ENCODE measurements at places on chromosomes 4 and X.

DNA sequence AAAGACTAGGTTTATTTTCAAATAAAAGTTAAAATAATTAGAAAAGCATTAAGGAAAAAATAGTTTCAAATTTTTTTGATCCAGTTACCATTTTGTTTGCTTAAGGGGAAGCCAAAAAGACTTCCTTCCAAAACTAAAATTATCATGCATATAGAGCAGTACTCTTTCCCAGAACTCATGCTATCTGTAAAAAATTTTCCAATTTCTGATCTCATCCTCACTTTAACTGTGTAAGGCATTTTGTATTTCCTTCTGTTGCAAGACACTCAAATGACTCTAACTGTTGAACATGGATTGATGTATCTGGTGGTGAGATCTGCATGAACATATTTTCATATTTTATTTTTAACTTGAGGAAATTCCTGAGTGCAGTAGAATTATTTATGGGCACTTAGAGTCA is 150.1 kb downstream of the ADAM29 start:
- DNase-seq: no peak

DNA sequence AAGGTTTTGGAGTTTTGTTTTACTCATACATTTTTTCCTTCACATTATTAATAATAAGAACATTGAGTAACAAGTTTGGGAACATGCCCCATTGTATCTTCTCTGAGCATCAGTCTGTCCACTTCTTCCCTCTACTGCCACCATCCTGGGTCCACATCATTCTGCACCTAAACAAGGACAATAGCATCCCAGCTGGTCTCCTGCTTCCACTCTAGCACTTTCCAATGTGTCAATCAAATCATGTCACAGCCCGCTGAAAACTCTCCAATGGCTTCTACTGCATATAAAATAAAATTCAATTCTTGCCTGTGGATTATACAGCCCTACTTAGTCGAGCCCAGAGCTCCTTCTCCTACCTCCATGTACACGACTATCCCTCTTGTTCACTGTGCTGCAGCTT is 66.8 kb upstream of the RBPJ start:
- no peak for DNase-seq

DNA sequence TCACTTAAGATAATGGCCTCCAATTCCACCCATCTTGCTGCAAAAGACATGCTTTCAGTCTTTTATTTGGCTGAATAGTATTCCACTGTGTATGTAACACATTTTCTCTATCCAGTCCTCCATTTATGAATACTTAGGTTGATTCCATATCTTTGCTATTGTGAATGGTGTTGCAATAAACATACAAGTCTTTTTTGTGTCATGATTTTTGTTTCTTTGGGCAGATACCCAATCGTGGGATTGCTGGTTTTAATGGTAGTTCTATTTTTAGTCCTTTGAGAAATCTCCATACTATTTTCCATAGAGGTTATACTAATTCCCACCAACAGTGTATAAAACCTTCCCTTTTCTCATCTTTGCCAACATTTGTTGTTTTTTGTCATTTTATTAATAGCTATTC is 180.9 kb downstream of the SMIM20 start:
- DNase-seq: no peak

GRCh38 chr4:106708464-106708816 is 327.7 kb downstream of the DKK2 start:
- no peak for DNase-seq

DNA sequence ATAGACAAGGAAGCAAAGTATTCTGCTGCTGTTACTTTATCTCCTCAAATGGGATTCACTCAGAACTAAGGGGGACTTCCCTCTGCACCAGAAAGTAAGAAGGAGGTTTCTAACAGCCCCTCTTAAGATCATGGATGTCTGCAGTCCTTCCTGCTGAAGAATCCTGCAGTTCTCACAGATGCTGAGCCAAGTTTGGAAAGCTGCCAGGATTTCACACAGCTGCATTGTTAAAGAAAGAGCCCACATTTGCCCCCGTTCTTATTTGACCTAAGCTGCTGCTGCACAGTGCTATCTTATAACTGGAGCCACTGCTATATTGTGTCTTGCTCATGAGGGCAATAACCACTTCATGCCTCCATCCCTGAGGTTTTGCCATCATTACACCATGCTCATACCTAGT is 81.1 kb downstream of the FAAH2 start:
- no peak for DNase-seq

GRCh38 chr4:90769251-90769650 is 642.1 kb downstream of the CCSER1 start:
- no peak for DNase-seq

DNA sequence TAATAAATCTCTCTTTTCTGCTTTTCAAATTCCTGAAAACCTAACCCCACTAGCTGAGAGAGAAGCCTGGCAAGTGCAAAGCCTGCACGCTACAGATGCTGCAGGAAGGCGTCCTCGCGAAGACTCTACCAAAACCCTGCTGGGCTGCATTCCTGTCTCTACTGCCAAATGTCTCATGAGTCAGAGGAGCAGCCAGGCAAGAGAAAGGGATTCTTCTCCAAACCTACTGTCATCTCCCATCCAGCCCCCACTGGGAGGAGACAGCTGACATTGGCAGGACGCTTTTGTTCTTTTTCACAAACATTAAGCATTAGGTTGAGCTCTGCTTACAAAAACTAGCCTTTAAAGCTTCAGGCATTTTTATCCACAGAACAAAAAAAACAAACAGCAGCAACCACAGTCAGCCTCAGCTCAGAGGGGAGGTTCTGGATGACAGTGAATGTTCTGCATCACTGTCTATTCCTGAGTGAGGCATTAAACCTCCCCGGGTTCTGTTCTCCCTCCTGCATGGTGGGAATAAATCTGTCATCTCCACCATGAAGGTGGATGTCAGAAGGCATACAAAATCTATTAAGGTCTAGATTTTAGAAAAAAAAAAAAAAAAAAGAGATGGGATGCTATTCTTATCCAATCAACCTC is 18.0 kb downstream of the CRMP1 start:
- no peak for DNase-seq

GRCh38 chrX:68808686-68809357 is 20.0 kb upstream of the EFNB1 start:
- no peak for DNase-seq

DNA sequence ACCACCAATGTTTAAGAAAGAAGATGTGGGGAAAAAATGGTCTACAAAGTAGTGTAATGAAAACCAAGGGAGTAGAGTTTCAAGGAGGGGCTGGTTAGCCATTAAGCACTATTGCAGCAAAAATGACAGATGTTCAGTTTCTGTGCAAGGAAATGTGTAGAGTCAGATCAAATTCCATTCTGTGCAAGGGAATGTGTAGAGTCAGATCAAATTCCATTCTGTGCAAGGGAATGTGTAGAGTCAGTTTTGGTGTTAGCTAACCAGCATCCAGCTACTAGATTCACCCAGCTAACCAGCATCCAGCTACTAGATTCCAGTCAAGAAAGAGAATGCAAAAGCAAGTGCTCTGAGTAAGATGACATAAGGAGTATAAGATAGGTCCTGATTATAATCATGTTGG is 208.8 kb downstream of the COX18 start:
- DNase-seq: no peak

DNA sequence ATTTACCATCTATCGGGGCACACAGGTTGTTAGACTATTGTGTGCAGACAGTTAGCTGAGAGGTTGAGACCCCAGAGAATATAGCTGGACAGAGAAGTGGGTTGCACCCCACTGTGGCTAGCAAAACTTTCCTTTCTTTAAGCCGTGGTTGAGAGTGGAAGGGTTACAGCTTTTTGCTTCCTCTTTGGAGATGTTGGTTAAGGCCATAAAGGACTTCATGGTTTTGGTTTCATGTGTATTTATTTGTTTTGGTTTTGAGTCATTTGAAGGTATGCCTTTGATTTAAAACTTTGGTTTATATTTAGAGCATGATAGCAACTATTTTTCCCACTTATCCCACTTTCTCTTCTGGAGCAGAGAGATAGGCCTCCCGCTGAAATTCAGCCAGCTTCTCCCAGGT is 274.3 kb upstream of the IL1RAPL1 start:
- no peak for DNase-seq

DNA sequence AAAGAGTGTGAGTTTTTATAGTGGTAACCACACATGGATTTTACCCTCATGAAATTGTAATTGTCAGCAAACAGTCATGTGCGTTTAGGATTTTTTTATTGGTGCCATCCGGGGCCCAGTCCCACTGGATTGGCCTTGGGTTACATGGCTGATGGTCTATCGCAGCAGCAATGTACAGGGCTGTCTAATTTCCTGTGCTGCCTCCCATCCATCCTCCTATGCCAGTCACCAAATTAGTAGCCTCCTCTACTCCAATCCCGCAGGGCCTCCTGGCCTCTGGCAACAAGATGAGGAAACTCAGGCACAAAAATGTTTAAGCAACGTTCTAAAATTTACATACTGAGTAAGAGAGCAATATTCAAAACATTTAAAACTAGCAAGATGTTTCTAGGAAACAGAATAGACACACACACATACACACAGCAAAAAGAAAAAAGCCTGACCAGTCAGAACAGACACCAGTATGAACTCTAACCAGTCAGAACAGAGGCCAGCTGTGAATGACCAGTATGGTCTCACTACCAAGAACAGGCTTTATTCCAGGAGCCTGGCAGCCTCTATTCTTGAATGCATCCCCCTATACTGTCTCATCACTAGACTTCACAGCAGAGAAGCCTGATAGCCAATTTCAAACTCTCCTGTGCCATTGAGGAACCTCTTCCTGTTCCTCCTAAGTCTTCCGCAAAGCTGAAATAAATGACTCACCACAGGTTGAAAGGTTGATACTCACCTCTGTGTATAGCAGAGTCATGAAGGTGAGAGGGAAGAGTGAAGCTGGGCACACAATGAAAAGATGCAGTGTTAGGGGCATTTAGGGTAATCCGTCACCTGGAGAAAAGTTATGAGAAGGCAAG is 42.6 kb downstream of the CHRNA9 start:
- no peak for DNase-seq

DNA sequence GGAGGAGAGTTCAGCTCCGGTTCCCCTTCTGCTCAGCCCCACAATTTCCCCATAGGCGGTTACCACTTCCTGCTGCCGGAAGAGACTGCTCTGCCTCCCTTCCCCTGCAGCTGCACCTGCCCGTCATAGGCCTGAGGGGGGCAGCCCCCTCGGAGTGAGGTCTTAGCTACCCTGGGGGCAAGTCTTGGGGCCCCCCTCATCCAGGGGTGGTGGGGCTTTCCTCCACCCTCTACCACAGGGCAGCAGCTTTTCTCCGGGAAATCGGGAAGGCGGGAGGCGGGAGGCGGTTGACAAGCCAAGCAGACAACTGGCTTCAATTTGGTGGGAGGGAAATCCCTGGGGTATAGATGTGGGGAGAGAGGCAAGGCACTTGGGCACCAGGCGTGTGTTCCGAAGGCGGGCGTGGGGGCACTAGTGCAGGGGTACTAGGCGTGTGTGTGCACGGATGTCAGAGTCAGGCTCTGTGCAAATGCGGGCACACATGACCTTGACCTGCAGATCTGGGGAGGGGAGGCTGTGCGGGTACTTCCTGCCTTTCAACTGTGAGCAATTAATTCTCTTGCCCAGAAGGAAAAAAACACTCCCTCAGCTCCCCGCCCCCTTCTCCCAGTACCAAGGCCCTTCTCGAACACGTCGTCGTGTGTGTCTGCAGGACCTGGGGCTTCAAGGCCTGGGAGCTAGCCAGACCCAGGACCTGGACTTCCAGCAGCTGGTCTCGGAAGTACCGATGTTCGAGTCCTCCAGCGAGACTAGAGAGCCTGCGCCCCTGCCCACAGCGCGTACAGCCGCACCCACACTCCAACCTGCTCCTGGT is 1.0 kb upstream of the ARHGAP4 start:
- peak; percentile 36 for DNase-seq

DNA sequence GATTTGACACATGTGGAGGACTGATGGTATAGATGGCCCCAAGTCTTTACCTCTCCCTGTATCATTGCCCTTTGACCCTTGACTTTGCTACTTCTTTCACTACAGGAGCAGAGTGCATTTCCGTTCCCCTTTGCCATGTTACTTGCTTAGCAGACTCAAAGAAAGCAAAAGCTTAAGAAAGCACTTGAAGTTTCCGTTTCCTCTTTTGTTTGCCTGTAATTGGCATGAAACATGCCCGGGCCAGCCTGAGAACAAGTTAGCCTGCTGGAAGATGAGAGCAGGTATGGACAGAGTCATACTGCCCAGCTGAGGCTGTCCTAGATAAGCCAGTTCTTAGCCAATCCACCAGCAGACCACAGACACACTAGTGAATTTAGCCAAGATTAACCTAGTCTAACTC is 206.0 kb downstream of the BCOR start:
- DNase-seq: no peak

DNA sequence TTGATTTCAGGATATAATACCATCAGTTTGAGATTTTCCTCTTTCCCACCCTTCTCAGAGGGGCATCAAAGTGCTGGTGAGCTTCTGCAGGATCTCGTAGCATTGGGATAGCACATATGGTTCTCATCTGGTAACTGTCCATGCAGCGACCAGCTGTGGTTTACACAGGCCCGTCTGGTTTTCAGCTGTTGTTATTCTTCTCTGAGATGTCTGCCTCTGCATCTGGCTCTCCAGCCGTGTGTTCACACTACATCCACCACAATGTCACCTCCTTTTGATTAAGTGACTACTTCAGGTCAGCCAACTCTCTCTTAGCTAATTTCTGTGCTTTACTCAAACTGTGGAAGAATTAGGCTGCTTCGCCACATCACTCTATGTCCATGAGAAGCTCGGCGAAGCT is 676.7 kb upstream of the TENM3 start:
- no peak for DNase-seq

GRCh38 chr4:81482326-81482725 is 10.6 kb upstream of the RASGEF1B start:
- DNase-seq: no peak

- DNase-seq: no peak
Measured at GRCh38 chr4:3263053-3263875, 14.3 kb downstream of the MSANTD1 start.

- DNase-seq: no peak
Measured at GRCh38 chrX:71958281-71958675, 47.6 kb downstream of the NHSL2 start.

- no peak for DNase-seq
Measured at GRCh38 chrX:71618303-71618721, at the start of gene CXCR3. Gene CXCR3 (minus strand): TSS chrX:71618511. CDS start chrX:71618449, 62 bp downstream.

- no peak for DNase-seq
Measured at GRCh38 chr4:183136855-183137254, 37.8 kb downstream of the WWC2 start.

DNA sequence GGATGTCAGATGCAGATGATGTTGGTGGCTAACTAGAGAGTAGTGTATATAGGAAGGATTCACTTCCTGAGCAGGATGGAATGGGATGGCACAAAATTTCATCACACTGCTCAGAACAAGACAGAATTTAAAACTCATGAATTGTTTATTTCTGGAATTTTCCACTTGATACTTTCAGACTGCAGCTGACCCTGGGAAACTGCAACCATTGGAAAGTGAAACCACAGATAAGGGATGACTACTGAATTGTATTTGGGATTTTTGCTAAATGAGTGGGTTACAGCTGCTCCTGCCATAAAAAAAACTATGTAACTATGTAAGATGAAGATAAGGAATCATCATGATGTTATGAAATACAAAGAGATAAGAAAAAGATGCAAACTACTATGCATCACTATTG is 51.4 kb downstream of the NPY5R start:
- no peak for DNase-seq

- no peak for DNase-seq
Measured at GRCh38 chr4:124934916-124935315, 222.4 kb upstream of the ANKRD50 start.

- DNase-seq: no peak
Measured at GRCh38 chr4:113469023-113469390, 292.5 kb downstream of the CAMK2D start.

- DNase-seq: no peak
Measured at GRCh38 chrX:16601885-16602284, 48.1 kb upstream of the S100G start.

Data from HuH-7.5 (cell line).